ENCODE measurements at places on chromosomes 1 and 21. TPM values are rescaled to one million over a fixed set of nuclear protein-coding genes. Genes with fewer than 3 reads are reported as not detected.

Gene DLGAP3
- not detected for total RNA-seq

Gene CYP4Z1
- total RNA-seq: not detected

Gene DENND1B
- total RNA-seq: 26.1 TPM

Gene ZNF684
- total RNA-seq: 4.1 TPM

- H3K4me3 ChIP-seq: no peak overlapping the region
- H3K27me3 ChIP-seq: no peaks in the 10 kb centered on the region
- peak; percentile 9 for DNase-seq
- H3K4me1 ChIP-seq: no peaks in the 10 kb centered on the region
- no peak overlapping the region for H3K27ac ChIP-seq
- peaks cover 4% of the 10 kb centered on the region for H3K36me3 ChIP-seq
Measured at GRCh38 chr1:222555992-222556615, 8.2 kb upstream of the HHIPL2 start.

DNA sequence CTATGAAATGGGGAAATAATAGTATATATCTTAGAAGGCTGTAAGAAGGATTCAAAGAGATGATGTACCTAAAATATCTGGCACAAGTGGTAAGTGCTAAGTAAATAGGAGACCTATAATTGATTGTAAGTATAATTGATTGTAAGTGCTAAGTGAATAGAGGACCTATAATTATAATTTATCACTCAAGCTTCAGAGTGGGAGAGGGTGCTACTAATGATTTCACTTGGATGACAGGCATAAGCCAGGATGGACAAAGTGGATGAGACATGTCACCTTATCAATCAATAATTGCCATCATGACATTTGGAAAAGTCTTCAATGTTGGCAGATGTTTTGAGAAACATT, 11.2 kb downstream of the RCAN1 start:
- no peaks in the 10 kb centered on the region for H3K27me3 ChIP-seq
- H3K4me1 ChIP-seq: no peaks in the 10 kb centered on the region
- H3K4me3 ChIP-seq: no peak overlapping the region
- no peak for DNase-seq
- H3K27ac ChIP-seq: no peak overlapping the region
- no peaks in the 10 kb centered on the region for H3K36me3 ChIP-seq

DNA sequence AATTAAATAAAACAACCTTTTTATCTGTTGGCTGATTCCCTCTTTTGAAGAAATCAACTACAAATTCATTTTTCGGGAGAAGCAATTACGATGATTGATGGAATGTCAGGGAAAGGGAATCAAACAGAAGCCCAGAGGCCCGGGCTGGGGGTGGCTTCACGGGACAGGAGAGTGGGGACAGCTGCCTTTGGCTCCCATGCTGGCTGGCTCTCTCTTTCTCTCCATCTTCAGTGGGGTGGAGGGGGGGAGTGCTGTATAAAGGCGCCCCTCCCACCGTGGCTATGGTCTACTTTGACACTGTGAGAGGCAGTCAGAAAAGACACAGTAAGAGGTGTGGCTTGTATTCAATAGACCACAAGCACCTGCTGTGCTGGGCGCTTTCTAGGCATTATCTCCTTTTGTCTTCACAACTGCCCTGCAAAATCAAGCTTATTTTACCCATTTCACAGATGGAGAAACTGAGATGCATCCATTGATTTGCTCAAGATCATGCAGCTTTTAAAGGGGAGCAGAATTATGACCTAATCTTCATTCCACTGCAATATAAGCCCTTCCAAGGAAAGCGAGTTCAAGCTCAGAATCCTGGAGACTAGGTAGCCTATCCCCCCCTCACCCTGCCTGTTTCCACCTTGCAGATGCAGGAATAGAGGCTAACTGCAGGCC, 92.9 kb downstream of the GRIK3 start:
- H3K27ac ChIP-seq: no peak overlapping the region
- H3K4me3 ChIP-seq: no peak overlapping the region
- H3K4me1 ChIP-seq: no peaks in the 10 kb centered on the region
- H3K27me3 ChIP-seq: no peaks in the 10 kb centered on the region
- no peak for DNase-seq

GRCh38 chr1:18723701-18724411, 93.2 kb downstream of the PAX7 start:
- DNase-seq: no peak
- no peak overlapping the region for H3K27ac ChIP-seq
- peaks cover 21% of the 10 kb centered on the region for H3K27me3 ChIP-seq
- no peak overlapping the region for H3K4me3 ChIP-seq

- no peaks in the 10 kb centered on the region for H3K27me3 ChIP-seq
- DNase-seq: peak; percentile 99
- H3K36me3 ChIP-seq: no peaks in the 10 kb centered on the region
Measured at GRCh38 chr1:91583326-91583755, 82.7 kb downstream of the CDC7 start.

- DNase-seq: peak; percentile 32
- H3K4me1 ChIP-seq: peaks cover 3% of the 10 kb centered on the region
Measured at GRCh38 chr21:16534408-16535101, 804.8 kb downstream of the USP25 start.

- no peak overlapping the region for H3K27ac ChIP-seq
- no peak overlapping the region for H3K4me3 ChIP-seq
- H3K36me3 ChIP-seq: no peaks in the 10 kb centered on the region
- DNase-seq: no peak
- no peaks in the 10 kb centered on the region for H3K4me1 ChIP-seq
Measured at GRCh38 chr1:80523861-80524260, 1276.9 kb upstream of the ADGRL2 start.

DNA sequence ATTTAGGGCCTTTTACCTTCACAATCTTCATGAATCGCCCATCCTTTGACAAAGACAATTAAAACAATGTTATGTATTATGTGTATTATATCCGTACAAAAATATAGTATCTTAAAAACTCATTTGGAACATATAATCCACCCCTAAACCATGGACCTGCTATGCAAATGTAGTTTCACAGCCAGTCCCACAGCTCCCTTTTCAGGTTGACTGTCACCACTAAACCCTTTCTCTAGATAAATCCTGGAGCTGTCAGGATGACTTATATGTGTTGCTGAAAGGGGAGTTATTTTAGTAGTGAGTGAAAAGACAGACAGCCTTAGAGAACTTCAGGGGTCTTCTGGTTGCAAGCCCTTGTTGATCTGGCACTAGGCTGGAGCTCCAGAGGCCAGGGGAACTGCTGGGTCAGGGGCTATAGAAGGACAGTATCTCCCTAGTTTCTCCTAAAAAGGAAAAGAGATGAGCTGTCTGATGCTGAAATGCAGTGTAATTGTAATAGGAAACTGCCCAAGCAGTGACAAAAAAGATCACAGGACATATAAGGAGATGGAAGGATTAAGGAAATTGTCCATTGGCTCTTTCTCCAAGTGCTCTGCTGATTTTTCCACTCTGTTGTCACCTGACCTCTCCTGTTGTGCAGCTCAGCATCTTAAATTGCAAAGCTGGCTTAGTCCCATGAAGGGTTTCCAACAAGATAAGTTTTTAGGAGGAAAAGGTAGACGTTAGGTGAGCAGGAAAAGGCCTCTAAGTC, 127.7 kb downstream of the S1PR1 start:
- peak overlapping the region; percentile 32 for H3K27ac ChIP-seq
- peak; percentile 9 for DNase-seq
- H3K4me1 ChIP-seq: peaks cover 10% of the 10 kb centered on the region
- no peaks in the 10 kb centered on the region for H3K27me3 ChIP-seq
- H3K4me3 ChIP-seq: no peak overlapping the region

- H3K27me3 ChIP-seq: no peaks in the 10 kb centered on the region
- H3K4me1 ChIP-seq: peaks cover 5% of the 10 kb centered on the region
- peaks cover 14% of the 10 kb centered on the region for H3K36me3 ChIP-seq
- no peak overlapping the region for H3K4me3 ChIP-seq
- DNase-seq: no peak
Measured at GRCh38 chr1:43952731-43953346, 6.1 kb downstream of the IPO13 start.

DNA sequence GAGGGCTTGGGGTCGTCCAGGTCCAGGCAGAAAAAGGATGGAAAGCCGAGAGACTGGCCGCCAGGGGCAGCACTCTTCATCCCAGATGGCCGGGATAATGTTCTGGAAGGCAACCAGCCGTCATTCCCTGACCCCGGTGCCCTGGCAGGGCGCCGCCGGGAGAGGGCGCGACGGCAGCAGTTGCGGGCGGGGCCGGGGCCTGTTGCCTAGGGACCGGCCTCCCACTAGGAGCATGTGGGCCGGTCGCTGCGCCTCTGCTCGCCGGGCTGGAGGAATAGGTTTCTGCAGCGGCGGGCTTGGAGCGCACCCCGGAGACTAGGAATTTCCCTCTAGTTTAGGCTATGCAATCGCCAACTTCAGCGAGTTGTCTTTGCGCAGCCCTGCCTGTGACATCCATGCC, 11.0 kb downstream of the DMRTB1 start:
- H3K4me3 ChIP-seq: no peak overlapping the region
- no peak overlapping the region for H3K27ac ChIP-seq
- no peaks in the 10 kb centered on the region for H3K4me1 ChIP-seq
- H3K36me3 ChIP-seq: no peaks in the 10 kb centered on the region
- H3K27me3 ChIP-seq: peaks cover 8% of the 10 kb centered on the region

Data from IMR-90 (cell line).